Naive thymus-derived CD8-positive, alpha-beta T cell (primary cell): ENCODE measurements at places on chromosomes 7 and 10. TPM values are rescaled to one million over a fixed set of nuclear protein-coding genes. Genes with fewer than 3 reads are reported as not detected.

DNA sequence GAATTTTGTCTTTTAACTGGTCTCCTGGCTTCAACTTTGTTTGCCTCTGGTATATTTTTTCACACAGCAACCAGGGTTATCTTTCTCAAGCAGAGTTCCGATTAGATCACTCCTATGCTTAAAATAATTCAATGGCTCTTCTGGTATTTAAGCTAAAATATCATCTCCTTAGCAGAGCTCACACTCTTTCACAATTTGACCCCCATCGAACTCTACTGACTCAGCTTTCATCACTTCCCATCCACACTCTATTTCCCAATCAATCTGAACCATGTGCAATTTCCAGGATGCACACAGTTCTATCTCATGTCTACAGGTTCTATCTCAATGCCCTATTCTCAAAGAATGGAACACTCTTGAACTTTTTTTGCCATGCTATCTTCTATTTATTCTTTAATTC, 809.5 kb downstream of the GRID1 start:
- no peak for DNase-seq

DNA sequence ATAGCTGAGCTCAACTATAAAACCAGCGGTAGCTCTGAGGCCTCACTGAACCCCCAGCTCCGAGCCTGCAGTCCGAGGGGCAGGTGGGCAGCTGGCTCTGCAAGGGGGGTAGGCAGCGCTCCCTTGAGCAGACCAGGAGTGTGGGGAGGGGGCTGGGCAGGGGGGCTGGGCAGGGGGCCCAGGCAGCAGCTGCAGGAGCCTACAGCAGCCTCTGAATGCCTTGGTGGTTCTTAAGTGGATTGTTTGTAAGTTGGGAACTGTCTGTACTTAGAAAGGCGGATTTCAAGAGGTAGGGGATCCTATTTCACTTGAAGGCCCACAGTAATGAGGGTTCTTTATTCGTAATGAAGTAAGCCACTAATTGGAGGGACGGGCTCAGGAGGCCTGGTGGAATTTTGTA, 72.3 kb downstream of the ICA1 start:
- no peak for DNase-seq

DNA sequence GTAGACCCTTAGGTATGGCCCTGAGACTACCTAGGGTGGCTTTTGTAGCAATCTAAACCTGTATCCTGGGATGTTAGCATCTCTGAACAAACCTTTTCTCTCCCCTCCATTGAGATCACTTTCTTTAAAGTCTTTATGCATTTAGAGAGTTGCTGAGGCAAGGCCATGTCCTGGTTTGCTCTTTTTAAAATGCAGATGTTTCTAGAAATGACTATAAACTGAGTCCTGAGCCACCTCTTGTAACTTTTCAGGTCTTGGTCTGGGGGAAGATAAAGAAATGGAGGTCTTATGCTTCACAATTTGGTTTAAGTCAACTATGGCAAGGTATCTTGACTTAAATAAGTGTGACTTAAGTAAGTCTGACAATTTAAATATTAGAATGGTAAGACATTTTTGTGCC, 78.0 kb downstream of the AUTS2 start:
- no peak for DNase-seq

DNA sequence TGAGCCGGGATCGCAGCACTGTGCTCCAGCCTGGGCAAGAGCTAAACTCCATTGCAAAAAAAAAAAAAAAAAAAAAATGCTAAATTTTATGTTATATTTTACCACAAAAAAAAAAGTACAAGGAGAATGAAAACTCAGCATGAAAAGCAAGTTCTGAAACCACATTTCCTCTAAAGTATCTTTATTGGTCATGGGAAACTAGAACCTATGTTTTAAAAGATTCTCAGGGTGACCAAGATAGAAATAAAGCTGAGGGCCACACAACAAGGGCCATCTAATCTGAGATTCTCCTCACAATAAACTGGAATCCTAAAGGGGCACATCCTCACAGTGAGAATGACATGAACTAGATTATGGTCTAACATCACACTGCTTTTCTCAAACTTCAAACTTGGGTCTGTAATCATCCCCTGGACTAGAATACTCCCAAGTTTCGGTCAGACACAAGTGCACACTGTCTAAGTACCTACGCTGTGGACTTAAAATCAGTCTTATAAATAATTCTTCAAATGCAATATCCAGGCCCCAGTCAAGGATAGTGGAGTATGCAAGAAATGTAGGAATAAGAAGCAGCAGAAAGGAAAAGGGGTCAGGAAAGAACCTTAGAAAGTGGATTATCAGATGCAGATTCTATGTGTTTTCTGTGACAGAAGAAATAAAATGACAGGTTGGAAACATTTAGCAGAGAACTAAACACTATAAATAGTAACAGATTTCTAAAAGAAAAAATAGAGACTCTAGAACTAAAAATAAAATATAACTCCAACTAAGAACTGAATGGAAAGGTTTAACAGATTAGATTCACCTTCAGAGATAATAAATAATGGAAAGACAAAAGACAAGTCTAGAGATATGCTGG, 49.9 kb downstream of the COA1 start:
- no peak for DNase-seq

- DNase-seq: no peak
Observed at GRCh38 chr7:40799-41750, 151.3 kb upstream of the FAM20C start.

DNA sequence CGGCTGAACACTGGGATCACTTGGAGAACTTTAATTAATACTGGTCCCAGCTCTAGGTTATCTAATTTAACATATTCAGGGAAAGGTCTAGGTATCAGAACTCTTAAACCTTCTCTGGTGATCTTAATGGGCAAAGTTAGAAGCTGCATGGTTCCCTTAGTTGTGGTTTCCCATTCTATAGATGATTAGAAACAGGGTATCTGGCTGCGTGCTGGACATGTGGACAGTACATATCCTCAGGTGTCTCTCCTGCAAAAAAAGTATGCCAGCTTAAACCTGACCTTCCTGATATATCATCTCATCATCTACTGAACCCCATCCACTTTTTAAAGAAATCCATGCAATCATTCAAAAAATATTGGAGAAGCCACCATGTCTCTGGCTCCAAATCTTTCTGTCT, 284.5 kb upstream of the DKK1 start:
- no peak for DNase-seq

DNA sequence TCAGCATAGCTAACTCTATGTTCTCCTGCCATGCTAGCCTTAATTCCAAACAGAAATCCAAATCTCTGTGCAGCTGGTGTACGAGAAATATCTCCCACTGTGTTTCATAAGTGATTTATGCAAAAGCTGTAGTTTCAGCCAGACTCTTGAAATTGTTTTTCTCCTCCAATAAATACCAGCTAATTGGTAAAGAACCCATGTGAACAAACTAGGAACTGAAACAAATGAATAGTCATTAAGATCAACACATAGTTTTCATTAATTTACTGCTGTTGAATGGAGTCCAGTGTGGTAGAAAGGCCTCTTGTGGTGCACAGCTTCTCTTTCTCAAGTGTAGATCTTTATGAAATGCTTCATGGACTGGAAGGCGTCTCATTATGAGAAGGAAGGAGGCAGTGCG, 18.4 kb downstream of the PPP1R17 start:
- no peak for DNase-seq

DNA sequence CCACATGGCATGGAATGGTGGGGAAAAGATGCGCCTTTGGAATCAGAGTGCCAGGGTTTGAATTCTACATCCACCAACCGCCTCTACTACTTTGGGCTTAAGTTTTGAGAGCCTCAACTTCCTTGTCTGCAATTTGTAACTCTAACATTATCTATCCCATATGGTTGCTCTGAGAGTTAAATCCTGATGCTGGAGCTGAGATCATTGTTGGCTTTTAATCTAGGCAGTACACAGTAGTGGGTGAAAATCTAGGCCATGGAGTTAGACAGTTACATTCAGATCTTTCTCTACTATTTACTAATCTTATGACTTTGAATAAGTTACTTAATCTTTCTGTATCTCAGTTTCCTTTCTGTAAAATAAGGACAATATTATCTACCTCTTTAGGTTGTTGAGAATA, 149.7 kb upstream of the AOAH start:
- DNase-seq: no peak

DNA sequence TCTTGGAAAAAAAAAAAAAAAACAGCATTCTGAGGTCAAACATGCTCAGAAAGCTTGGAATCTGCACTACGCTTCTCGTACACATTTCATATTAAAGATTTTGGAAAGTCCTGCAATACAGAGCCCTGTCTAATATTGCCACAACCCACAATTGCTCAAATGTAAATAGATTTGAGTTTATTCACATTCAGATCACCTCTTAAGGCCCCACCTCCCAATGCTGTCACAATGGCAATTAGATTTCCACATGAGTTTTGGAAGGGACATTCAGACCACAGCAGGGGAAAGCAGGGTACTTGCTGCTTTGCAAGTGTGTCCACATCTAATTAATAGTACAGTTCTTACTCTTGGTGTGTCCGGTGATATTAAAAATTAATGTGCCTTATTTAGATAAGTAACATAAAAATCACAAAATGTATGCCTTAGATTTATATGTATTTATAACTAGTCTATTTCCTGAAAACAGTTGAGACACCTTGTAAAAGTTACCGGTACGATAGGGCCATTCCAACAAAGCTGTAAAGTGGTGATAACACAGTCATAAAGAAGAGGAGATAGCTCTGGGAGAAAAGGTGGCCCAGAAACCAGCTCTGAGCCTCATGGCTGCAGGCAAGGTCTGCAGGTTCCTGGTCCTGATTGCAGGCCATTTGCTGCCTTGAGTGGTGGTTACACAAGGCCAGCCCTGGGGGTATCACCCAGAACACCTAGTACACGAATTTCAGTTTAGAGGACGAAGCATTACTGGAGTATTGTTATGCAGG, 27.9 kb downstream of the EGFR start:
- no peak for DNase-seq

GRCh38 chr7:100563809-100564400, 9.8 kb downstream of the SAP25 start:
- peak; percentile 91 for DNase-seq

GRCh38 chr7:134778941-134779740, at the start of gene CALD1:
CALD1 (plus strand) TSS chr7:134779634; CDS start chr7:134867734, 88,100 bp downstream.
- no peak for DNase-seq

DNA sequence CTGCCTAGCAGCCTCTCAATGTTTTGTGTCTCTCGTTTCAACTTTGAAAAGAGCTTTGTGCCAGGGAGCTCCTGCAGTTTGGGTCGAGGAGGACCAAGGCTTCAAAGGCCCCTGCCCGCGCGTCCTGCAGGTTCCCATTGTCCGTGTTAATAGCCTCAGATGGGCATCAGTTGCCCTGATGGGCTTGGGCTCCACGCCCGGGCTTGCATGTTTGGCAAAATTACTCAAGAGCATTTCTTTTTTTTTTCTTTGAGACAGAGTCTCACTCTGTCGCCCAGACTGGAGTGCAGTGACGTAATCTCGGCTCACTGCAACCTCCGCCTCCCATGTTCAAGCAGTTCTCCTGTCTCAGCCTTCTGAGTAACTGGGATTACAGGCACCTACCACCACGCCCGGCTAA, 636.6 kb downstream of the SDK1 start:
- no peak for DNase-seq

DNA sequence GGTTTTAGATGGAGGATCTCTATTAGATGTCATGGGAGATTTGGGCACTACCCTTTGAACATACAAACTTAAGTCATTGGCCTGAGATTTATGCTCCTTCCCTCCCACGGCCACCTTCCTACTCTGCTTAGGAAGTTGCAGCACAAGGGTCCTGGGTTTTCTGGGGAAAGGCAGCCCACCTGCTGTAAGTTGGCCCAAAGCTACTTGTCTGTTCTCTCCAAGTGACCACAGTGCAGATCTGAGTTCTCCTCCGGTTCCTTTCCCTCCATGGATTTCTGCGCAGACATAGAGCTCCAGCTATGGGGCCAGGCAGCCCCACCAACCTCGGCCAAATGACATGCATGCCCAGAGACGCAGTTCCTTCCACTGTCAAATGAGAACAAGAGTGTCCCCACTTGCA, 12.8 kb upstream of the C10orf53 start:
- DNase-seq: no peak

DNA sequence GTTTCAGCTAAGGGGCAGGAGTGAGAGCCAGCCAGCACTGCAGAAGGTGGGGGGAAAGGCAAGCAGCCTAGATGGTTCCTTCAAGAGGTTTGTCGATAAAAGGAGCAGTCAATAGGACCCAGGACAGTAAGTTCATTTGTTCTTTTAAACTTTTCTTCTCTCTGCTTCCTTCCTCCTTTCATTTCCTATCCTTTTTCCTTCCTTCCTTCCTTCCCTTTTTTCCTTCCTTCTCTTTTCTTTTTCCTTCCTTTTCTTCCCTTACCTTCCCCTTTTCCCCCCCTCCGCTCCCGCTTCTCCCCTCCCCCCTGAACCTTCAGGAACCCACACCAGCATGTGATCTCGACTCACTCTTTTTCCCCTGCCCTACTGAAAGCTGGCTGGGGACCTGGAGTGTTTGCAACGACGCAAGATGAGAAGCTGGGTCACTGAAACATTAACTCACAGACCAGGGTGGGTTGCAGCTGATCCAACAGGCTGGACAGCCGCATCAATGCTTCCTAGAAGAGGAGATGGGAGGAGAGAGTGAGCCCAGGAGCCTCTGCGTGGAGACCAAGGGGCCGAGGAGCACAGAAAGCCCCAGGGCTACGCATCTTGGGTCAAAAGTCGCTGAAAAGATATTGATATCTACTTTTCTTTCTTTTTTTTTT, 103.4 kb upstream of the SDK1 start:
- no peak for DNase-seq

DNA sequence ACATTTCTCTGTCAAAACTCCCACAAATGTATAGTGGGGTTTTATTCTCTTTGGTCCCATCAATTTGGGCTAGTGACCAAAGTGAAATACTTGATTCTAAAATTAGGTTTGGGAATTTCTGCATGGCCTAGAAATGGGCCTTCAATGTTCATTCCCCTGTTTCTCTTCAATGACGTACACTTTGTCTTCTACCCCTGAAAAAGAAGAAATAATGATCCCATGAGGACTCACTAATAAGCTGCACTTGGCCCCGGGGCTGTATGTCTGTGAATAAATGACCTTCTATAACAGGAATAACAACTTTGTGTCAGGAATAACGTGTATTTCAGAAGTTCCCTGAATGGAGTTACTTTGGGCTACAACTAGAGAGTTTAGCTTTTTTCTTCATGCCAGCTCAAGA, 20.2 kb downstream of the OR6B1 start:
- DNase-seq: no peak

GRCh38 chr7:139958599-139959284, 104.0 kb downstream of the PARP12 start:
- DNase-seq: no peak

- DNase-seq: no peak
Observed at GRCh38 chr7:64869912-64870562, 33.0 kb upstream of the ZNF273 start.

- no peak for DNase-seq
Observed at GRCh38 chr10:119737823-119738222, 12.0 kb downstream of the INPP5F start.

- no peak for DNase-seq
Observed at GRCh38 chr10:18406136-18406535, 245.3 kb downstream of the NSUN6 start.

GRCh38 chr10:34184397-34184796, 630.7 kb downstream of the PARD3 start:
- no peak for DNase-seq

GRCh38 chr7:126449611-126450268, 803.0 kb downstream of the GRM8 start:
- DNase-seq: no peak

- no peak for DNase-seq
Observed at GRCh38 chr7:107594961-107595737, 15.1 kb downstream of the BCAP29 start.

Gene GJD4
- not detected for total RNA-seq

Gene TBX20
- not detected for total RNA-seq

Gene ACTR3C
- 12.8 TPM for total RNA-seq

Gene GATAD1
- total RNA-seq: 40.9 TPM

Gene C10orf53
- not detected for total RNA-seq

Gene SPDYE2B
- total RNA-seq: not detected

Gene SPDYE2
- 0.41 TPM for total RNA-seq
